Activated CD4-positive, CD25-positive, alpha-beta regulatory T cell treated with anti-CD3 and anti-CD28 coated beads, Interleukin-2, amount 50 U/mL, for 24 hours (primary cell): ENCODE measurements at places on chromosomes 1 and 21.

DNA sequence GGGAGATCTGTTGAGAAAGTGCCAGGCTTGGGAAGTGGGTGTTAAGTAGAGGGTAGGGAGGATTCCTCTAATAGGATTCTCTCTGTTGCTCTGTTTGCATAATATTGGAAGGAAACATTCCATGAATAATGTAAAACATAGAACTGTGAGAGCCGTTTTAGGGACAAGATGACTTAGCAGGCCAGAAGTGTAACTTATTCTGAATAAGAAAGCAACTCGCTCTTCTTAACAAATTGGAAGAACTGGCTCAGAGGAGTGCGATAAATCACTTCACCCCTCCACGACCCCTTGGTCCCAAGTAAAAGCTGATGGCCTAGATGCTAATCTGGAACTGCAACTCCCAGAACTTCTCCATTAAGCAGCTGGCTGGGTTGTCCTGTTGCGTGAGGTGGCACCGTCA is 19.1 kb downstream of the SIM2 start:
- no peak for ATAC-seq

- ATAC-seq, result no peak
These were observed 3.3 kb downstream of the CD46 start for GRCh38 chr1:207754974-207755700.

GRCh38 chr1:205636732-205637131 is 4.9 kb upstream of the ELK4 start:
- ATAC-seq, result no peak

DNA sequence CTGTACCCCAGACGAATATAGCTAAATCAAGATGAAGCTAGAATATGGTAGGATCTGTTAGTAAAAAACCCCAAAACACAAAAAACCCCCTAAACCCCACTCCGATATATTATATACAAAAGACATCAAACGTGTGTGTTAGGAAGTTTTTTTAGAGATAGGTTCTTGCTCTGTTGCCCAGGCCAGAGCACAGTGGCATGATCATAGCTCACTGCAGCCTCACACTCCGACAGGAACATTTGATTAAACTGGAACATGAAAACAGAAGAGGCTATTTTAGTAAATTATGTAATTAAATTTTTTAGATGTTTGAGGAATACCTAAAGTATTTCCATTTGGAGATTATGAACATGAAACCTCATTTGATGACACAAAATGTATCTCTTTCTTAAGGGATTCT is 8.2 kb upstream of the RYR2 start:
- ATAC-seq, result no peak

GRCh38 chr1:38834937-38835827 is 24.4 kb downstream of the RRAGC start:
- peak; percentile 90 for ATAC-seq

GRCh38 chr1:198687429-198687828 is 48.6 kb downstream of the PTPRC start:
- no peak for ATAC-seq

DNA sequence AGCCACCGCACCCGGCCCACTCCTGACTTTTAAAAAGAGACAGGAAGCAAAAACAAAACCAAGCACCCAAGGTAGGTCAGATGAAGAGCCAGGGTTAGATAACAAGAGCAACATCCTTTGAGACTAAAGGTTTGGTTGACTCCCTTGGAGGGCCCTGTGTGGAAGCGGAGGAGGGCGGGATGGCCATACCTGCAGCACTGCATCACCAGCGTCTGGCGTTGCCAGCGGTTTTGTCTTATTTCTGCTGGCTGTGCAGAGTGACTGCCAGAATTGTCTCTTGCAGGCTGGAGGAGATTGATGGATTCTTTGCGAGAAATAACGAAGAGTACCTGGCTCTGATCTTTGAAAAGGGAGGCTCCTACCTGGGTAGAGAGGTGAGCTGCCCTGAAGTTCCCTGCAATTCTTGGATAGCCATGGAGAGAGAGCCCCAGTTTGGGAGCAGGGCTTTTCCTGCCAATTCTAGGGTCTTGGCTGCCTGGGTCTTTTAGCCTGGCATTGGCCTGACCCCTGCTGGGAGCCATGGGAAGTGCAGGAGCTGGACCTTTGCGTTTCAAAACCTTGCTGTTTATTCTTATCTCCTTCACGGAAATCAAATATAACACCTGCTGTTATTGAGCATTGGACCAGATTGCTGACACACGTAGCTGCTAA is 24.0 kb downstream of the QSOX1 start:
- no peak for ATAC-seq

GRCh38 chr1:8571200-8571984 is 246.0 kb downstream of the RERE start:
- no peak for ATAC-seq

DNA sequence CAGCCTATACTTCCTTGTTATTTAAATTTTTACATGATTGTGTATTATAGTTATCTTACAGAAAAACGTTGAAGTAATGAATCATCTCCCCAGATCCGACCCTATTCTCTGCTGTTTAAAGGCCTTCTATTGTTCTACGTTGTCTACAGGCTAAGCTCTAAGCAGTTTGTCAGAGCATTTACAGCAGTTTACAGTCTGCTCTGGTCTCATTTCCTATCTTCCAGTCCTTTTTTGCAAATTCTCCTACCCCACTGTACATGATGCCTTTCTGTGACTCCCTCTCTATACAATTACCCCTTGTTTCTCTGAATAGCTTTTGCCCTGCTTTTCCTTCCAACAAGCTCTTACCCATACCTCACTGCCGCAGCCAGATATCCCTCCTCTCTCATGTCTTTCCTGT is 319.2 kb upstream of the FMN2 start:
- ATAC-seq, result no peak

DNA sequence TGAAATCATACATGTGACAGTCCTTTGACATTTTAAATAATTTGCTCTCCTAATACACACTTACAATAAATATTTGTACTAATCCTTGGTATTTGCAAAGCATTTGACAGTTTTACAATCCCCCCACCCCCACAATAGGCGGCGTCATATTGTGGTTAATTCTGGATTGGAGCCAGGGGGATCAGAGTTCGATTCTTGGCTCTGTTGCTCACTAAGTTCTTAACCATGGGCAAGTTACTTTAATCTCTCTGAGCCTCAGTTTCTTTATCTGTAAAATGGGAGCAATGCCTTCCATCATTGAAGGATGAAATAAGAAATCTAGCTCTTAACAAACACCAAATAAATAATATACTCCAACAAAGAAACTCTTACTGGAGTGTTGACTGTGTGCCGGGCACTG is 23.8 kb downstream of the CACNA1S start:
- ATAC-seq, result no peak

DNA sequence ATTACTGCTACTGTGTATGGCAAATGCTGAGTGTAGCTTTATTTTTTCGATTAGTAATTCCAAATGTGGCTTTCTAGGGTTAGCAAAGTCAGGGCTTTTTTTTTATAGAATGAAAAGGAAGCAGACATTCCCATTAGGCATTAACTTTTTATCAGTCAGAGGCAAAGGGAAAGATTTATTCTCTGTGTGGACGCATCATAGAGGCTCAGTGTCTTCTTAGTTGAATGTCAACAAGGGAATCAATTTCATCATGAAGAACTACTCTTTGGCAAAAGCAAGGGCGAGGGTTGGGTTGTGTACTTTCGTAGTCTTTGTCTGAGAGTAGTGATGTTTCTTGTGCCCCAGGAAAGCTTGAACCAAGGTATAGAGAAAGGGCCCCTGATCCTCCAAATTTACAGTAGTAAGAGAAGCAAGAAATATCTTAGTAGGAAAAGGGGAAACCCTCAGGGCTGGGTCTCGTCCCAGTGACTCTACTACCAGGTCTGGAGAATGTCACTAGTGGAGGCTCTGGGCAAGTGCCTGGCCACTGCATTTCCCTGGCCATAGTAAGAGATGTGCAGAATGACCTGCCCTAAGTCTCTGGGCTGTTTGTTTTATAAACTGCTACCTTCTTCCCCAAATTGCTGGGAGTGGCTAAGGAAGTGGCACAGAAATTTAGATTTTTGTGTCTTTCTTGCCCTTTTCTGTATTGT is 30.0 kb upstream of the MACF1 start:
- ATAC-seq, result no peak

- no peak for ATAC-seq
These were observed 30.6 kb downstream of the CAPN2 start for GRCh38 chr1:223742856-223743517.

GRCh38 chr1:76240316-76240715 is 165.8 kb downstream of the ST6GALNAC3 start:
- no peak for ATAC-seq

DNA sequence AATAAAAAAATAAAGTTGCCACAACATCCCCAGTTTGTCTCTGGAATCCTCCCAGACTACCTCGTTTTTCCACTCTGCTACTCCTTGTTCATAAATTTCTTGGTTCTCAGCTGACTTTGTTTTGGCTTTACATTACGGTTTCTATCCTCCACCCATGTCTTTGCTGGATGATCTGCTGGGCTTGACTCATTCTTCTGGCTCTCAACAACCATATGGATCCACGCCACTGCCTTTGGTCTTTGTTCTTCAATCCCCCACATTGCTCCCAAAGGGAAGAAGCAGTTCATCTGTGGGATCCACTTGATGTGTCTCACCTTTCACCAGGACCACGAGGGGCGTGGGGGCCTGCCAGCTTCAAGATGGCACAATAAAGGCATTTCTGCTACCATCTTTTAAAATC is 67.1 kb upstream of the NBL1 start:
- ATAC-seq, result no peak

DNA sequence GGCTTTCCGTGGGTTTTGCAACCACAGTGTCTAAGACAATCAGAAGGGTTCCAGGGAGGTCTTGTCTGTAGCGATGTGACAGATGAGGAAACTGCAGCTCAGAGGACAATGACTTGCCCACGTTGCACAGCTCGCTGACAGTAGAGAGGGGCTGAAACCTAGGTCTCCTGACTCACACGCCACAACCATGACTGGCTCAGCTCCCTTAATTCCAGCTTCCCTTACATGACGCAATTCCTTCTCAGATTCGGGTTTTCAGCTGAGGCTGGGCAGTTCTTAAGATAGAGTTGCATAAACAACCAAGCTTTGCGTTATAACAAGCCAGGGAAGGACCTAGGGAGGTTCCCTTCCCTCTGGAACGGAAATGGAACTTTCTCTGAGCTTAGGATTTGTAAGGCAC is 36.3 kb downstream of the DHCR24 start:
- ATAC-seq, result no peak

DNA sequence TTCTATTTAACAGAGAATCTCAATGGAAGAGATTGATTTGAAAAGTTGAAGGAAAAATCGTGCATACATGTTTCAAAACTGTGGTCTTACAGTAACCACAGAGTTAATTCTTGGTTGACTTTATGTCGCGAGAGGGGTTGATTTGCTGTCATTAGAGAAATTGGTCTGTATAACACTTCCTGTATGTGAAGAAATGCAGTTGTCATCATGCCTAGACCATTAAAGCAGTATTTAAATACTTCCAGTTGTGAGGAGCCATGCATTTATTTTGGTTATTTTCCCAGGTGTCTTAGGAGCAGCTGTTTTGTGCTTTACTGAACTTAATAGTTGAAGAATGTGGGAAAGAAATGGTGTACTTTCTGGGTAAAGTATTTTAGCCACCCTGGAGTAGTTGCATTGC is 76.2 kb downstream of the NFIA start:
- ATAC-seq, result no peak

GRCh38 chr1:196535727-196536126 is 72.5 kb downstream of the KCNT2 start:
- ATAC-seq, result no peak

DNA sequence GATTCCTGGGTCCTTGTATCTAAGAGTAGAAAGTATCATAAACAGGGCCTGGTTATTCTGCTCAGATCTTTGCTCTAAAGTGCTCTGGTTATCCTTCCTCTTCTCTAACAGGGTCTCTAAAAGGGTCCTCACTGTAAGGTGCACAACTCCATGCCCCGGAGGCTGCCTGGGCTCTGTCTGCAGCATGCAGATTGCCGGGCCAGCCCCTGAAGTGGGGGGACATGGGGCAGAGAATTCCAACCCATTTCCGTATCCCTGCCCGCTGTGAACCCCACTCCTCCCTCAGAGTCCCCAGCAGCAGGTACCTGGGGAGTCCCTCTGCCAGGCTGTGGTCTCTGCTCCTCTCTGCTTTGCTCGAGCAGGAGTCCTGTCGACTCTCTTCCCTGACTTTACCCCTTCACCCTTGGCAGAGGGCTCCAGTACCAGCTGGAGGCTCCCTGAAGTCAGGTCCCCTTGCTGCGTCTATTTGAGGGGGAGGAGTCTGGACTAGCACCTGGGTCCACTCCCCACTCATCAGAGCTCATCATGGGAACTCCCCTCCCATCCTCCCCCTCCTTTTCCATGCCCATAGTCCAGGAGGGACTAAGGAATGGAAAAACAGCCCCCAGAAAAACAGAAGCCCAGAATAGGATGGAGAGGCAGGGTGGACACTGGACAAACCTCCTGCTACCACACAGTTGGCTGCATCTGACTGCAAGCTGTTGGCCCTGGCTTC is 12.1 kb downstream of the BLACAT1 start:
- no peak for ATAC-seq

DNA sequence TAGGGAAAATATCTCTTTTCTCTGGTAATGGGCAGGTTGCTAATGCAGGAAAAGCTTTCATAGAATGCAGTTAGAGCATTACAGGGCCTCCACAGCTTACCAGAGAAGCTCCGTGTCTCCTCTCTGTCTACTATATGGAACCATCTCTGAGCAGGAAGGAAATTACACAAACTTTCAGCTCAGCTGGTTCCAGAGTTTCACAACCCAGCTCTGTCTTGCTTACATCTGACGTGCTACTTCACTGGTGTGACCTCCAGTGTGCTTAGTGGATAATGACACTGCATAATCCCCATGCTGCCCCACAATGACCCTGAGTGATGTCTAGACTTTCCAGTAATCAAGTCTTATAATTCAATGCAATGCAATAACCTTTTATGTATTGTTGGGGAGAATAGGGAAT is 4.3 kb upstream of the FGGY start:
- ATAC-seq, result no peak

DNA sequence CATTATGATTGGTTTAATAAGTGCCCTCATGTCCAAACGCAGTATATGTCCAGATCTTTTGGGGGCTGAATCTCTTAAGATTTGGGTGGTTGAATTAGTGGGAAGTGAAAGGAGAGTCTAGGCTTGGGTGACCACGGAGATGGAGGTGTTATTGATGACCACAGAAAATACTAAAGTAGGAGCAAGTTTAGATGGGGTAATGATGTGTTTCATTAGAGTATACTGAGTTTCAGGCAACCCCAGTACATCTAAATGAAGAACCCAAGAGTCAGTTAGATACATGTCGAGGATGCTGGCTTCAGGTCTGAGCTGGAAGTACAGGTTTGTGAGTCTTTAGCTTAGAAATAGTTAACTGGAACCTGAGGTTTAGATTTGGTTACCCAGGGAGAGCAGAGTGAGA is 6.5 kb upstream of the ZZZ3 start:
- ATAC-seq, result no peak
